ENCODE measurements at places on chromosomes 6 and 20.

DNA sequence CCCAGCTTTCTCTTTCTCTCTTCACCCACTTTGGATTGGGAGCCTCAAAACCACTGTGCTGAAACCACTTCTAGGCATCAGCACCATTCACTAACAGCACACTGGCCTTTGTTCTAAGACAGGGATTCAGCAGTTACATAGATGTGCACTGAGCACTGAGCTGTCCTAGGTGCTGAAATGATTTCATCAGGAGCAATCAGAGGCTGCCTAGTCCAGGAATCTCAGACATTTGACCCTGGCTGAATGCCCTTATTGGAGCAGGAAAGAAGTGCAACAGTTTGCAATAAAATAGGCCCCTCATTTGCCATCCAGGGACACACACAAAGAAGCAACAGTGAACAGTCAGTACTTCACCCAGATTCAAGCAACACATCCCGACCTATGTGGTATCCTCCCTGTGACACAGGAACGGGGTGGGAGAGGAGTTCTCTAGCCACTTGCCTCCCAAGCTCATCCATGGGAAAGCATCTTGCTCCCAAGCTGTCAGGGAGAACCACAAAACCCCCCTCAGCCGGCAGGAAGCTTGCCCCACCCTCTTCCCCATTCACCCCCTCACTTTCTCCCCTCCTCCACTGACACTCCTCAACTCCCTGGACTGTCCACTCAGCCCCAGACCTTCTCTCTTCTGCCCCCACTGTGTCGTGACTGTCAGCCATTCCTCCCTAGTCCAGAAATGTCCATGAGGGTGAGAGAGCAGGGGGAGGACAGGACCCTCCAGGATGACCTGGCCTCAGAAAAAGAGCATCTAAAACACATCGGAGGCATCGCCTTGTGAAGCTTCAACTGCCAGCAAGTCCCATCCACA lies 304.4 kb downstream of the PREX1 start:
- DNase-seq: peak; percentile 24

- no peak for DNase-seq
Measured at GRCh38 chr20:24585796-24586522, 116.5 kb downstream of the SYNDIG1 start.

- DNase-seq: no peak
Measured at GRCh38 chr20:63743210-63743970, 3.8 kb downstream of the SLC2A4RG start.

- no peak for DNase-seq
Measured at GRCh38 chr20:20926222-20926905, 179.8 kb downstream of the LINC00237 start.

DNA sequence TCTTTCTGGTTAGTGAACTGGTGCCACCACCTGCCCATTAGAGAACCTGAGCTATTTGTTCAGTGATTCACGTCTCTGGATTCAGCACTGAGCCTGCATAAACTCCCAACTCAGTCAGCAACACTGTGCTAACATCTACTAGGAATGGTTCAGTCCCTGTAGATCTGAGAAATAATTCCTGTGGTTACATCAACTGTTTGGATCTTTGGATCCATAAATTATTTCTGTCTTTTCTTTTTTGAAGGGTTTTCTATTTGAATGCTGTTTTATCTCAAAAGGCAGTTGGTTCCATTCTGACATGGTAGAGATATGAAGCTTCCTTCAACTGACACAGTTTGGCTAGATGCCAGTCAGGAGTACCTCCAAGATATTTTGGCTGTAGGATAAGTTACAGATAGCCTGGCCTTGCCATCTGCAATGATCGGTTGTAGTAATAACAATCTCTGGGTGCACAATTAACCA lies 125.9 kb downstream of the TRMT11 start:
- no peak for DNase-seq

GRCh38 chr20:52918311-52918710 lies 53.8 kb upstream of the TSHZ2 start:
- DNase-seq: no peak

DNA sequence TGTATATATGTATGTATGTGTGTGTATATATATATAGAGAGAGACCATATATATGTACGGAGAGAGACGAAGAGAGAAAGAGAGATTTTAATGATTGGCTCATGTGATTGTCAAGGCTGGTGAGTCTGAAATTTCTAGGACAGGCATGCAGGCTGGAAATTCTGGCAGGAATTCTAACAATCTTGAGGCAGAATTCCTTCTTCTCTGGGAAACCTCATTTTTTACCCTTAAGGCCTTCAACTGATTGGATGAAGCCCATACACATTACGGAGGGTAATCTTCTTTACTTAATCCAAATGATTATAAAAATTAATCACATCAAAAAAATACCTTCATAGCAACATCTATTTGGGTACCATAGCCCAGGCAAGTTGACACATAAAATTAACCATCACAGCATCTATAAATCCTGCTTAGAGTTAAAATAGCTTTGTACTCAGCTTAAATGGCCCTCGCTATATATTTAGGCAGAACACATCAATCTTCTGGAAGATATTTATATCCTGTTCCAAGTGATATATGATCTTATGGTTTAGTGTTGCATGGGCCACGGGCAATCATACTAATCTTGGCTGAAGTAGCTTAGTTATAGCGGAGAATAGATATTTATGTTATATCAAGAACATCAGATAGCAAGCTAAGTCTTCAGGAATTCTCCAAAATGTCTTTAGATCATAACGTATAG lies 36.6 kb downstream of the ABRACL start:
- DNase-seq: no peak

GRCh38 chr6:130978180-130978579 lies 84.9 kb downstream of the EPB41L2 start:
- no peak for DNase-seq

DNA sequence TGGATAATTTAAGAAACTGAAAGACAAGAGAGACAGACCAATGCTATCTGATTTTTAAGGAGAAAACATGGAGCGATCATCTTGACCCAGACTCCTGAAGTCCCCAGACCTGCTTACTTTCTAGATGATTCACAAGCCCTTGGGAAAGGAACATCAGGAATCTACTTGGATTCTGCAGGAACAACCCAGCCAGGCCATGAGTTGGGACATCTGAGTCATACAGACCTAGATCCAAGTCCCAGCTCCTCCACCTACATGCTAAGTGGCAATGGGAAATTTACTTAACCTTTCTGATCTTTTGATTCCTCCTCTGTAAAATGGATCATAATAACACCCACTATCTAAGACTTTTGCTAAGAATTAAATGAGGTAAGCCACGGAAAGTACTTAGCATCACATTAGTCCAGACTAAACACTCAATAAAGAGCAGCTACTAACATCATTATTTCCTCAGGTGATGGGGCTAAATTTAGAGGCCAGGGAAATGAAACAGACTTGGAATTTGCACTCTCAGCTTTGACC lies 61.0 kb upstream of the MAFB start:
- no peak for DNase-seq

- DNase-seq: no peak
Measured at GRCh38 chr6:87244380-87244779, 78.0 kb upstream of the SMIM8 start.

DNA sequence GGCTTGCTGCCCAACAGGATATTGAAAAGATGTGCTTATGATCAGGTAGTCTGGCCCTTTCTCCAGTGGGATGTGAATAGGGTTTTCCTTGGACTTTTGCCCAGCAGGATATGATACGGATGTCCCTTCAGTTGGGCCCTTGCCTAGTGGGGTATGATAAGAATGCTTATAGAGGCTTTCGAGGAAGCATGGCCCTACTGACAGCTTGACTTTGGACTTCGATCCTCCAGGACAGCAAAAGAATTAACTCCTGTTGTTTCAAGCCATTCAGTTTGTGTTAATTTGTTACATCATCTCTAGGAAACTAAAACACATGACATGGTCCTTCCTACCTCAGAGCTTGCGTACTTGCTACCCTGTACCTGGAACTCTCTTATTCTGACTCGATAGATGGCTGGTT lies 9.7 kb upstream of the ZNF334 start:
- no peak for DNase-seq

- no peak for DNase-seq
Measured at GRCh38 chr20:37077009-37077408, 18.8 kb downstream of the RBL1 start.

- no peak for DNase-seq
Measured at GRCh38 chr20:31711179-31712111, 11.2 kb downstream of the BCL2L1 start.

- no peak for DNase-seq
Measured at GRCh38 chr6:81764531-81764930, 12.1 kb upstream of the TENT5A start.

DNA sequence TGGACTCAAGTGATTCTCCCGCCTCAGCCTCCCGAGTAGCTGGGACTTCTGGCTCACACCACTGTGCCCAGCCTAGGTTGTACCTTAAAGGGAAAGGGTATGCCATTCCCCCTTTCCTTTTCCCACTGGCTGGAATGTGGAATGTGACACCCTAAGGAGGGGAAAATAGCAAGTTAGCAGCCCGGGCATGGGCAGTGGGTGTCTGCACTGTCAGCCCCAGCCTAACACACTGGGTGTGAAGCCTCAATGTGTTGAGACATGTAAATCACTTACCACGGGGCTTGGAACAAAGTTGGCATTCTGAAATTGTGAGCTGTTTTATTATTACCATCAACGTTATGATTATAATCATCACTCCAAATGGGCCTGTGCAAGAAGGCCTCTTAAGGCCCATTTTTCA lies 80.8 kb upstream of the PTPN1 start:
- DNase-seq: no peak

DNA sequence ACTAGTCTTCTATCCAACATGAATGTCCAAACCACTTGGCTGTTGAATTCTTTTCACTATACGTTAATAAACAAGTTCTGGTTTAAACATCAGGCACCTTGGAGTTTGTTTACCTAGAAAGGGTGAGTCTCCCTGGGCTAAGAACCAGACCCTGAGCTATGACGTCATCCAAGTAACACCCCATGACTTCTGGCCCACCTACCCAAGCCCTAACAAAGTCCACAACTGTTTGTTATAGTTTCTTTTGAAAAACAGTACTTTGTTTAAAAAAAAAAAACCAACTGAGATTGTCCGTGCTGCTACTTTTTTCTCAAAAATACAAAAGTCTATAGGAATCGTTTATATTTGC lies 146.9 kb upstream of the BEND6 start:
- no peak for DNase-seq

DNA sequence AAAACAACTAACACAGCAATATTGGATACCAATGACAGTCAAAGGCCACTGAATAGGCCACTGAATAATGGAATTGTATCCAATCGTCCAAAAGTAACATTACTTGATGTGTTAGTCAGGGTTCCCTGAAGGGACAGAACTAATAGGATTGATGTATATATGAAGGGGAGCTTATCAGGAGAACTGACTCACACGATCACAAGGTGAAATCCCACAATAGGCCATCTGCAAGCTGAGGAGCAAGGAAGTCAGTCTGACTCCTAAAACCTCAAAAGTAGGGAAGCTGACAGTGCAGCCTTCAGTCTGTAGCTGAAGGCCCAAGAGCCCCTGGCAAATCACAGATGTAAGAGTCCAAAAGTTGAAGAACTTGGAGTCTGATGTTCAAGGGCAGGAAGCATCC lies 571.4 kb downstream of the PRKN start:
- no peak for DNase-seq

GRCh38 chr6:38366234-38366633 lies 273.5 kb downstream of the BTBD9 start:
- DNase-seq: no peak

DNA sequence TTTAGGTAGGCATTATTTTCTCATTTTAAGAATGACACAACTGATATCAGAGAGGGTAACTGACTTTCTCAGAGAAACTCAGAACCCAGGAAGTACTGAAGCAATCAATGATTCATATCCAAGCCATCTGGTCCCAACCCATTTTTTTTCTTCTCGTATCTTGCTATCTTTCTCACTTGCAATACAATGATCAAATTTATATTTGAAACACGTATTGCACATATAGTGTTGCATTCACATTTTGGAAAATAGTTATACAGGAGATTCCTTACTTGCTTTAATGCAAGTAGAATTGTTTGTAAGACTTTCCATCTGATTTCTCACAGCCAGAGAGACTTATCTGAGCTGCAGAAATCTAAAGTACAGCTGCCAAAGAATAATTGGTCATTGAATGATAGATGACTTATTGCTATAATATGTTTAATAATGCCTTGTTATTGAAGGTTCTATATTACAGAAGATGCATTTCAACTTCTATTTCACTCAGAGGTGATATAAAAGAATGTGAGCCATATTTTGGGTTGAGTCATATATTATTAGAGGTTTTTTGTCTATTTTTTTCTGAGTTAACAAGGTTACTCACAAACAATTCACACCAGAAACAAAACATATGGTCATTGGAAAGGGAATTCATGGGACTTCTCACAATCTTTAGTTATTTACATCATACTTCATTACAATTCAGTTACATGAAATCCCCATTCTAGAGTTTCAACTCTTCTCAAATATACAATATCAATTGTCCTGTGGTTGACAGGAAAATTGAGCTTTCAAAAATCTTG lies 337.5 kb upstream of the CITED2 start:
- DNase-seq: no peak

GRCh38 chr6:5726976-5727718 lies 279.6 kb downstream of the NRN1 start:
- DNase-seq: no peak

DNA sequence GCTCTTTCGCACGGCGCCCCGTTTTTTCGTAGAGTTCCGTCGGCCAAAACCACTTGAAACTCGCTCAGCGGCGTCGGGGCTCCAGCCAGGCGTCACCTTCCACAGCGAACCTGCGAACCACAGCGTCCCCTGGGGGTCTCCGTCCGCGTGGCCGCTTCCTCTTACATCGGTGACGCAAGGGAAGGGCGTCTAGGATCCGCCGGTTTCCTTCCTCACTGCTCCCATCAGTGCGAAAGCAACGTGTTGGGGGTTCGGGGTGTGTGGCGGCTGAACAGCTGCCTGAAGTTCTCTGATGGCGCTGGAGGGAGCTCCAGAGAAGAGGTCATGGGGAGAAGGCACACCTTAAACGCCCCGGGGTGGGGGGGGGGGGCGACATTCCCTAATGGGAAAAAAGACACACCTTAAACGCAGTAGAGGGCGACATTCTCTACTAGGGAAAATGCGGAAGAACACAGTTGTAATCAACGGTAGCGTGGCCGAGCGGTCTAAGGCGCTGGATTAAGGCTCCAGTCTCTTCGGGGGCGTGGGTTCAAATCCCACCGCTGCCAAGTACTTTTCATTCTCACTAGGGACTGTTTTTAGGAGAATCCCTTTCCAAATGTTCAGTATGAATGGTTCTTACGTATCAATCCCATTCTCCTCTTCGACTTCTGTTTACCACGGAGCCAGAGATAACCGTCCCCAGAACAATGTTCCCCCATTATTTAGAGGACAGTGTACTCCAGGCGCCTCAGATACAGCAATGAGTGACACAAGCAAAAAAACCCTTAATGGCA lies 16.4 kb downstream of the ZNF311 start:
- DNase-seq: peak; percentile 65

DNA sequence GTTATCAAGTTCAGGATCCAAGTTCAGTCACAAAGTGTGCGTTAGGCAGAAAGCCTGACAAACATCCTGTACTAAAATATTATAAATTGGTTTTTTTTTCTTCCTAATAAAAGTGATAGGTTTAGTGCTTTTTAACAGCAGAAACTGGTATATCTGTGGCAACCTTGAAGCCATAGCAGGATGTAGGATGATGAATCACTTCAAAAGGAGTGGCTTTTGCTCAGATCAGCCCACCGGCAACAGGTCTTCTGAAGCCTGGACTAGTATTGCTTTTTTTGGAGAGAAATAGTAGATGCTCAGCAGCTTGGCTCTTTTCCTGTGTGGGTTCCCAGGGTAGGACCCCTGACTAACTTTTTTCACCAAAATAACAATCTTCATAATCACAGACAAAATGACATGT lies 190.8 kb downstream of the EPM2A start:
- no peak for DNase-seq
